Activated CD8-positive, alpha-beta memory T cell treated with anti-CD3 and anti-CD28 coated beads, Interleukin-2, amount 50 U/mL, for 48 hours (primary cell): ENCODE measurements at places on chromosomes 5 and 9.

GRCh38 chr5:157295247-157295646, 29.3 kb downstream of the CYFIP2 start:
- DNase-seq, result no peak

- DNase-seq, result no peak
Measured at GRCh38 chr5:131769961-131770360, 26.9 kb downstream of the FNIP1 start.

- no peak for DNase-seq
Measured at GRCh38 chr5:66694036-66694435, 97.8 kb downstream of the MAST4 start.

DNA sequence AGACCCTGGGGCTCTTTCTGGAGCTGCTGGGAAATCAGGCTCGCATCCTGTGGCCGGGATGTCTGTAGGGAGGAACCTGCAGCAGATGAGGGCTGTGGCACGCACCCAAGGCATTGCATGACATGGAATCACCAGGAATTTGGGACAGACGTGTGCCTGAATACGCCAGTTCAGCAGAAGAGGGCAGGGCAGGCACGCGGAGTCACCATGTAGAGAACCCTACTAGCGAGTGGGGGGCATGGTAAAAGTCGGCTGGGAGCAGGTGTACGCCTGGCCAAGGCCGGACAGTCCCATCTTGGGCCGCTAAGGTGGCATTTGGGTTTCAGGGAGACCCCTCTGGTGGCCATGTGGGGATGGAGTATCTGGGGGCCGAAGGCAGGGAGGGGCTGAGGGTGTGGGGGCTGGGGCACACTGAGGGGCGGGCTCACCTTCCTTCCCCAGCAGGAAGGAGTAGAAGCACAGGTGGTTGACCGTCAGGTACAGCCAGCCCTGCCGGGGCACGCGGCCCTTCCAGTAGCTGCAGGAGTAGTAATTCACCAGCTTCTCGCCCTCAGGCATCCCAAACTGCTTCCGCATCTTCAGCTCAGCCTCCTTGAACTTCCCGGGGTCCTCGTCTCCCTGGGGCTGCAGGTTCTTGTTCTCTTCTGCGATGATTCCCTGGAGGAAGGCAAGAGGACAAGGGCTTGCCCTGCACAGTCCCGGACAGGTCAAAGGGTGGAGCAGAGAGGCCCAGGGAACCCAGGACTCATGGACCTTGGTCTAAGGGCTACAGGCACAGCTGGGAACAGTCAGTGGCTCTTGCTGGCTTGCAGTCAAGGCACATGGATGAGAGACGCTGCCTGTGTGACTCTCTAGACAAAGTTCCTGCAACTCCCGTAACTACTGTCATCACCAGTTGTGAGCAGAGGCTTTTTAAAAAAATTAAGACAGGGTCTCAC, 13.5 kb downstream of the TBC1D9B start:
- no peak for DNase-seq

DNA sequence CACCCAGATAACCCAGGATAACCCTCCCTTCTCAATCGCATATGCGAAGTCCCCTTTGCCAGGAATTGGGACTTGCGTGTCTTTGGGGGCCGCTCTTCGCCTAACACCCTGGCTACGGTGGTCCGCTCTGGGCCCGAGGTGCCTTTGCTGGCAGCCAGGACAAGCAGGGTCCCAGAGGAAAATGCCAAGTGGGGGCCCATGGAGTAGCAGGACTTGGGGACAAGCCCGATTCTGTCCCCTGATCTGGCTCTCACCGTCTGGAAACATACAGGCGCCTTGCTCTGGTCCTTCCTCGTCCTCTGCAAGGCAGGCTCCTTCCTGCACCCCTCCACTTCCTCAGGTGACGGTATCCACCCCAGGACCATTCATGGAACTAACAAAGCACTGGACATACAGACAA, 78.1 kb upstream of the UNC5A start:
- no peak for DNase-seq

DNA sequence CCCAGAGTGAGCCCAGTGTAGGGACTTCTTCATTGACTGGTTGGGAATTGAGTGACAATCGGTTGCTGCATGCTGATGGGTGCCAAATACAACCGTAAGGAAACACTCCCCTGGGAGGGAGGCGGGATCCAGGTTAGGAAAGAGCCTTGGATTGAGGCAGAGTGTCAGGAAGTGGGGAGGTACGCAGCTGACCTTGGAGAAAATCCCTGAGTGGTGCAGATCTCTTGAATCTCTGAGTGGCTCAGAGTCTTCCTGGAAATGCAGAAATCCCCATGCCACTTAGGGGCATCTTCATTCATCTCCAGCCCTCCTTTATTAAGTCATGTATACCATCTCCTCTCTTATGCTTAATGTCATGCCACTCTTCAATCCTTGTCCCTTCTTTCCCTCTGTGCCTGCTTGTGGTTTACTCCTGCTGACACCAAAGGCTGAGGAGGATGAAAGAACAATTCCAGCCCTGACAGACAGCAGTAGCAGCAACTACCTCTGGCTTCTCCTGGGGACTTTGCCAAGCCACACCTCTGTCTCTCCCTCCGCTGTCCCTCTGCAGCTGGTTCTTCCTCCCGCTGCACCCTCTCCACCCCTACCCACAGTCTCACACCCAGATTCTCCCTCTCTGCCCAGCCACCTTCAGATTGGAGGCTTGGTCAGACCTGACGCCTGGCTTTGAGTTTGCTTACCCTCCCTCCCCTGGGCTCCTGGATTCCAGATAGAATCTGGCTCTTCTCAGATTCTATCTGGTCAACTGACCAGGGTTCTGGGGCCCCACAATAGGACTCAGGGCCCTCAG, 14.1 kb upstream of the LCP2 start:
- no peak for DNase-seq

DNA sequence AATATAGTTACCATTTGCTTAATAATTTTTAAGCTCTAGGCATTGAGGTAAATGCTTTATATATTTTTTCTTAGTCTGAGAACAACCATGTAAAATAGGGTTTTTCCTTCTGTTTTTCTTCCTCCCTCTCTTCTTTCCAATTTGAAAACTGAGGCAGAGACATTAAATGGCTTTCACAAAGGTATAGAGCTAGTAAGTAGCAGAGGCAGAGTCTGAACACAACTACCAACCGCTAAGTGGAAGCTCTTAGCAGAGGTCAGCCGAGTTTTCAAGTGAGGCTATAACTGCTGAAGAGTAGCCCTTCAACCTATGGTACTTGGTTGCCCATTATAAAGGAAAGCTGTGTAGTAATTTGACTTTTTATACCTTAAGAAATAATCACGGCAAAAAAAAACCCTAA, 187.1 kb downstream of the MEF2C start:
- DNase-seq, result no peak

GRCh38 chr5:35212122-35212982, 17.9 kb downstream of the PRLR start:
- DNase-seq, result no peak

- no peak for DNase-seq
Measured at GRCh38 chr9:2027543-2028160, 12.5 kb downstream of the SMARCA2 start.

GRCh38 chr9:130330202-130330862, 64.8 kb downstream of the HMCN2 start:
- no peak for DNase-seq

DNA sequence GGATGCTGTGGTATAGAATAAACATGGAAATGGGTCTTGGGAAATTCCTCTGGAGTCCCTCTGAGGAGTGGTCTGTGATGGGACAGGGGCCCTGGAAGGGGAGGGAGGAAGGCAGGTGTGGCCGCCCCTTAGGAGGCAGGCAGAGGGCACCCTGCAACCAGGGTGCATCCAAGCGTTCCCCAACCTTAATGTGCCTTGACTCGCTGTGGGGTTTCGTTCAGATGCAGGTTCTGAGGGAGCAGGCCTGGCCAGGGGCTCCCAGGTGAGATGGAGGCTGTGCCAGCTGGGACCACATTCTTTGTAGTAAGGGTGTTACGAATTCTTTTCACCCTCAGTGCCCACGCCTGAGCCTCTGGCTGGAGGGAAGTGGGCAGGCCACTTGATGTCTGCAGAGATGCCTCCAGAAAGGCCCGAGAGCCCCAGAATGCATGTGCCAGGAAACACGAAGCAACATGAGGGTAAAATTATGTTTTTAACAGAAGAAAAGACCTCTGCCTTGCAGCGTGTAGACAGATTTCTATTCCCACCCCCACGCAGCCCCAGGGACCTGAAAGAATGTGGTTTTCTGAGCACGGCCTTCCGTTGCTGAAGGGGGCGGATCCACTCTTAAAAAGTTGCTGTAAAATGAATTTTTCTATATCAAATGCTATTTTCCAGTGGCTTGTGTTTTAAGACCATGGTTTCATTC, 150.4 kb upstream of the IER5L start:
- DNase-seq, result no peak

DNA sequence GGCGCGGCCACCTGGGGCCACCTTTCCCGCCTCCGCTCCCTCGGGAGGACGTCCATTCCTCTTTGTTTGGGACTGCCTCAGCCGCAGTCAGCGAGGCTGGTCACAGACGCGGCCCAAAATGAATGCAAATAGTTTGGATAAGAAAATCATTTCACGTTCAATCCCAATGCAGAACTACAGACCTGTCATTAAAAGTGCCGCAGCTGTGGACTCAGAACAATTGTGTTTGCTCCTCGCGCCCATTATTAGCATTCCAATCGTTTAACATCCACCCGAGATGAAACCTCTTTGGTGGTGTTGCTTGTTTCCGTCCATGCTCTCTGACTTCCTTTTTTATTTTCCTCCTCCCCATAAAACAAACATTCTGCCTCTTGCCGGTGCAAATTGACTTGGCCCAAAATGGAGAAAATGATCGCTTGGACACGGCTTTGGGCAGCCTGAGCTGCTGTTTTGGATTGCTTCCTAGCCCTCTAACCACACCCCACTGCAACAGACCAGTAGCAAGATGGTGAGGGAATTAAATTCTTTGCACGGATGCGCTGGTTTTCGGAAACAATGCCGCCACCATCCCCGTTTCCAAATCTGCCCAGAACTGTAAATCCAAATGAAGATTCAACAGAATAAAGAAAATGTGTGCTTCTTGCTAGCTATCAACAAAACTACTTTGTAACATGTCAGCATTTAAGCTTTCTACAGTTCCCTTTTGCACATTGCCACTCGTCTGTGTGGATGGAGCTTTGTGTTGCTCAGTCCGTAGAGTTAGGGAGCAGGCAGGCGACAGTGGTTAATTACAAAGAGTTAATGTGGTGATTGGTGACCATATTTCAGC, 784 bp downstream of the NLN start:
- DNase-seq, result no peak

GRCh38 chr9:79104951-79105350, 466.8 kb upstream of the TLE4 start:
- no peak for DNase-seq

DNA sequence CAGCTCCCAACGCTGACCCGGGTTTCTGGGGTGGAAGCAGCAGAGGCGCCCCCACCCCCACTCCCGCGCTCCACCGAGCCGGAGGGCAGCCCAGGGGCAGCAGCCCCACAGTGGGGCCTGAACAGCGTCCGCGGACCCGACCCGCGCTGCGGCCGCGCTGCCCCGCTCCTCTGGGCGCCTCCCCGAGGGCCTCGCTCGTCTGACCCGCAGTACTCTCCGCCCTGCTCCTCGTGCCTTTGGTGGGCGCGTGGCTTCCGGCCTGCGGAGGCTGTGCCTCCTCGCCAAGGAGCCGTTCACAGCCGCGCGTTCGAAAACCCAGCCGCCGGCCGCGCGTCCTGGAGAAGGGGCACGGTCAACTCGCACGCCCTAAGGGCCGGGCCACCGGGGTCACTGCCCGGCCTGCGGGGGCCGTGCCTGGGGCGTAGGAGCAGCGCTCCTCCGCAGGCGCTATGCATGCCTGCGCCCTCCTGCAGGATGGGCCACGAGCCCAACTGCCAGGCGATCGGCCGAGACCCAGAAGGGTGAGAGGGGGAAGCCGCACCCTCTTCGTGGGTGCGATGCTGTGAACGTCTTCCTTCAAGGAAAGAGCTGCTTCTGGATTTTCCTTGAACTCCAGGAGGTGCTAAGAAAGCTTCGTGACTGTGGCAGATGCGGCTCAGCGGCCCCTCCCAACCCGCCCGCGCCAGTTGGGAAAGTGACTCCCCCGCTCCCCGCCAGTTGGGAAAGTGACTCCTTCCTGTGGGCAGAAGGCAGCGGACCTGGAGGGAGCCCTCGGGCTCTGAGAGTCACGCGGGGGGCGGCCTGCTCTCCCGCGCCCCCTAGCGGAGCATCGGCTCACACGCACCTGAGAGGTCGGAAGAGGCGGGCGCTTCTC, 82.7 kb downstream of the HSD17B3 start:
- peak; percentile 81 for DNase-seq

- DNase-seq, result no peak
Measured at GRCh38 chr5:160507221-160507721, 85.6 kb downstream of the PTTG1 start.

- no peak for DNase-seq
Measured at GRCh38 chr5:83156001-83156400, 78.7 kb downstream of the XRCC4 start.

DNA sequence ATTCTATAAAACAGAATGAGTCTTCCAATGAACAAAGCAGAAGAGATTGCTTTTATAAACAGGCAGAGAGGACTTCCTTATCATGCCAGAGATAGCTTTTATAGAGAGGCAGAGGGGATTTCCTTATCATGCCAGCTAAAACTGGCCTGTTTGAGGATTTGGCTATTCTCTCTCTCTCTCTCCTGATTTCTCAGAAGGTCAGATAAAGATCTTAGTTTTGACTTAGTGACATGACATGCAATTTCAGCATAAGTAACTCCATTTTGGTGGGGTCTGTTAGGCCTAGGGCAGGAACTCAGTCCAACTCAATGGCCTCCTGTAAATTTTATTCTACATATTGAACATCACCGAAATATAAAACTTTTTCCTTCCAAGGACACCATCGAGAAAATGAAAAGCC, 31.5 kb upstream of the DENND4C start:
- DNase-seq, result no peak

DNA sequence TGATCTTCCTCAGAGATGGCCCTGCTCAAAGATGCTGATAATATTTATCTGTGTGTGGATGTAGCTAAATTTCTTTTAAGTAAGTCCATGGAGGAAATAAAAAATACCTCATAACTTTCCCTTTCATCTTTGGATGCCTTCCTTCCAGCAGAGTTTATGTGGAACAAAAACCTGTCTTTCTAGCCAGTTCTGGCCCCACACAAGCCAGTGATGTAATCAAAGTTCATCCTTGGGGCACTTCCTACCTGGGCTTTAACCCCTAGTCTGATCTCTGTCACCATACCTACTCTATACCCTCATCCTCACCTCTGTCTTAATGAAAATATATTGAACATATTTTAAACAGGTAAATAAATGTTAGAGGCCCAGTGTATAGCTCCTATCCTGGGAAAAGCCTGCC, 39.8 kb upstream of the RASGRF2 start:
- DNase-seq, result no peak

GRCh38 chr5:1787472-1788047, 12.1 kb downstream of the MRPL36 start:
- DNase-seq, result no peak

DNA sequence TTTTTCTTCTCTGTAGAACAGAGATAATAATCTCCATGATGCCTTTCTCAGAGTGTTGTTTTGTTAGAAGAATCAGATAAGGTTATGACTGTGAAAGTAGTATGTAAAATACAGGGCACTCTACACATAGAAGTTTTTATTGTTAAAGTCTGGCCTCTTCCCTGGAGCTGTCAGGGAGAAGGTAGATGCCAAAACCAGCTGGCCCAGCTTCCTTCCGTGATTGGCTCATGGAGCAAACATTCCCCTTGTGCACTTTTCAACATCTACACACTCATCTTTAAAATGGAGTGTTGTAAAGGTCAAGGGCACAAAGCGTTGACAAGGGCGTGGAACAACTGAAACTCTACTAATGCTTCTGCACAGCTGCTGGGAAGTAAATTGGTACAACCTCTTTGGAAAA, 7.4 kb upstream of the RNF183 start:
- DNase-seq, result no peak
